ENCODE measurements at places on chromosomes 16 and 17.
A peak's percentile ranks its signal among the peaks of the same experiment; 100 is the strongest.

GRCh38 chr16:79962962-79963361 lies 362.4 kb upstream of the MAF start:
- no peak for DNase-seq

GRCh38 chr16:29688172-29688571 lies 9.2 kb downstream of the QPRT start:
- no peak for DNase-seq

GRCh38 chr16:68235108-68235886 lies 630 bp downstream of the ESRP2 start:
- DNase-seq = peak; percentile 79

- DNase-seq = peak; percentile 20
Observed at GRCh38 chr17:44400226-44400847, 10.9 kb upstream of the ITGA2B start.

- no peak for DNase-seq
Observed at GRCh38 chr16:1013593-1013900, 32.0 kb downstream of the SOX8 start.

Measured in thyroid gland (tissue), 4 donors.